ENCODE measurements at places on chromosomes 11 and 22.

DNA sequence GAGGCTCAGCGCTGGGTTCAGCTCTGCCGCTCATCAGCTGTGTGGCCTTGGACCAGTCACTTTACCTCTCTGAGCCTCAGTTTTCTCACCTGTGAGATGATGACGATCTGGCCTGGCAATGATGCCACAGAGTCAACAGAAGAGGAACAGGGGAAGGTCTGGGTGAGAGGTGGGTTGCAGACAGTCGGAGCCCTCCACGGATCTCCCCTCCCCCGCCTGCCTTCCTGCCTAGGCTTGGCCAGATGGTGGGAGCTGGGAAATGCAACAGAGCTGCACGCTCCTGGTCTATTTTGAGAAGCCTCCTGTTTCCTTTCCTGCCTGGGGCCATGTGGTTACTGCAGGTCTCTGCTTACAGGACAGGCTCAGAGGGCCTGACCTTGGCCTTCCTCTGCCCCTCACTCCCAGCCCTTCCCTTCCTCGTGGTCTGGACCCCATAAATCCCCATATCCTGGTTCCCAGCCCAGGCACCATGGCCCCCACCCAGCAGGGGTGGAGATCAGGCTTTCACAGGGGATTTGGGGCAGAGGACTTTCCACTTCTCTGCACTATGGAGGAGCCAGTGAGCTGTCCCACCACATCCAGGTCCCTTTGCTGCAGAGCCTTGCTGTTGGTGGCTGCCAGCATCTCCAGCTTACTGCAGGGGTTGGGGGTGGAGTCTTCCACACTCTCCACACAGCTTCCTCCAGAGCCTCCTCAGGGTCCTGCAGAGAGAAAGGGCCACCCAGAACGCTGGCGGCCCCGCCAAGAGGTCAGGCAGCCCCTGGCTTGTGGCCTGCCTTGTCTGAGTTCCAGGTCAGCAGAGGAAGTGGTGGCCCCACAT, 46.9 kb downstream of the C11orf96 start:
- DNase-seq: no peak

DNA sequence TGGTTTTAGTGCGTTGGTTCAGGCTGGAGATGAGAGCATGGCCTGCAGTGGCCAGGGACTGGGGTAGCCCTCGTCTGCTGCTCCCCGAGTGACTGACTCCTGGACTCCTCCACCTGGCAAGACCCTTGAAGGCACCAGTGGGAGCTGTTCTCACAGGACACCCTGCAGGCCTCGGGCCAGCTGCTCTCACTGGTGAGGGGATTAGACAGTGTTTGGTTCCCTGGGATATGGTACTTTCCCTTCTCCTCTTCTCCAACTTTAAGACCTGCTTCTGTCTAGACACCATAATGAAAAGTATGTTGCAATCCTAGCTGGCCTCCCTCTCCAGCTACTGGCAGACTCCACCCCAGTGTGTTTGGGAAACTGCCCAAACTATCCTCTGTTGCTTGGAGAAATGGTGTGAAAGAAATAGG, 168.8 kb upstream of the CADM1 start:
- no peak for DNase-seq

DNA sequence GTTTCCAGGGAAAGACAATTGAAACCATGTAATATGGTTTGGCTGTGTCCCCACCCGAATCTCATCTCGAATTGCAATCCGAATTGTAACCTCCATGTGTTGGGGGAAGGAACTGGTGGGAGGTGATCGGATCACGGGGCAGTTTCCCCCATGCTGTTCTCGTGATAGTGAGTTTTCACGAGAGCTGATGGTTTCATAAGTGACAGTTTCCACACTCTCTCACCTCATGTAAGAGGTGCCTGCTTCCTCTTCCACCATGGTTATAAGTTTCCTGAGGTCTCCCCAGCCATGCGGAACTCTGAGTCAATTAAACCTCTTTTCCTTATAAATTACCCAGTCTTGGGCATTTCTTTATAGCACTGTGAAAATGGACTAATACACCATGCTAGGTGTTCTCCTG, 148.3 kb upstream of the CADM1 start:
- DNase-seq: no peak

DNA sequence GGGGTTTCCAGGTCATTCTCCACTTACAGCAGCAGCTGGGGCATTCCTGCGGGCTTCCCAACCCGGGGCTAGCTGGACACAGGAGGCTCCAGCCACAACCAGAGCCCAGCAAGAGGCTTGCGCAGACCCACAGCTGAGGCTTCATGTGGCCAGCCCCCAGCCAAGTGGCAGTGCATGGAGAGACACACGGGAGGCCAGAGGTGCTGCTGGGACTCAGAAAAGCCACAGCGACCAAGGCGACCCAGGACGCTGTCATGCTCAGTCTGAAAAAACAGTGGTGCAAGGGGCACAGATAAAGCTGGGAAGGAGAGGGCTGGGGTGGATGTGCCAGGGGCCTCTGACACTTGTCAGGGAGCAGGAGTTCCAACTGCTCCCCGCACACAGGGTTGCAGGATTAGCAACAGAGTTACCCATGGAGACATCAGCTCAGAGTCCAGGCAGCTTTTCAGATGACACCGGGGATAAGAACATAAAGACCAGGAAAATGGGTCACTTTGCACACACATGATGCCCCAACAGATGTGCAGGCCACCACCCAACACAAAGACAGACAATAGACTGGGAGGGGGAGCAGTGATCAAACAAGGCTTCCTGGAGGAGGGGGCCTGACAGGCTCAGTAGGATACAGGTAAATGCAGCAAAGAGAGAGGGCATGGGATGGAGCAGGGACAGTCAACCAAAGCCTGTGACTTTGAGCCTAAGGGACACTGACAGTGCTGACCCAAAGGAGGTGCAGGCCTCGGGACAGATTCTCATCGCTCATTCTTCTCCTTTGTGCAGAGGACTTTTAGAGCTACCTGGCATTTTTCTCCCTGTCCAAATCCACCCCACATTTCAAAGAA, 6.9 kb upstream of the NEAT1 start:
- DNase-seq: no peak

DNA sequence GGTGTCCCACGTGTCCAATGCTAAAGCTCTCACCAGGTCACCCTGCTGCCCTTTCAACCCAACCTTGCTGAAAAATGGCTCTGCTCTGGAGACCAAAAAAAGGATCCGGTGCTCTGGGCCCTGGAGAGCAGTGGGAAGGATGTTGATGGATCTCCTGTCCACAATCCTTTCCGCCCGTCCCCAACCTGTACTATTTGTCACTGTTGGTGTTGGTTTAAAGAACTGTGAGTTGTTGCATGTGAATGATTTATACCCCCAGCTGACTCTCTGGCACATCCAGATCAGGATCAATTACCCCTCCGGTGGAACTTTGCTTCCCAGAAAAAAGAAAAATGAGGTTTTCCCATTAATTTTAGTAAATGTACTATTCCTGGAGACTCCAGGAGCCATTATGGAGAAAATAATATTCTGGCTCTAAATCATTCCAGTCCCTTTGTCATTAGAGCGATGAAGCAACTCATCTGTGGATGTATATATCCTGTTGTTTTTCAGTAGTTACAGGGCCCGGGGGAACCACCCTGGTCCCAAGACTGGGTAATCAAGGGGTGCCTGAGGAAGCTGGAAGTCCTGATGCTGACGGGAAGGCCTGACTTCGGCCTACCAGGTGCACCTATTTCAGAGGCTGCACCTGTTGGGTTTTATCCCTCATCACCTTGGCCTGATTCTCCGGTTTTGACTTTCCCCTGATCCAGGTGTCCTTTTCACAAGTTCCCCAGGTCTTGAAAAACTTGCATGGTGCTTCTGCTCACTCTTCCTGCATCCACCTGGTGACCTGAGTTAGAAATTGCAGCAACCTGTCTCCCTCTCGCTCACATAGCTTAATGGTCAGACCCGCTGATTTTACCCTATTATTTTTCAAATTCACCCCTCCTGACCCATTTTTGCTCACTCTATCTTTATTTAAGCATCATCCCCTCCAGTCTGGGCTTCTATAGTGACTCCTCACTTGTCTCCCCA, 209.2 kb upstream of the SEZ6L start:
- no peak for DNase-seq

GRCh38 chr22:19287076-19287707, 4.3 kb downstream of the CLTCL1 start:
- DNase-seq: no peak

DNA sequence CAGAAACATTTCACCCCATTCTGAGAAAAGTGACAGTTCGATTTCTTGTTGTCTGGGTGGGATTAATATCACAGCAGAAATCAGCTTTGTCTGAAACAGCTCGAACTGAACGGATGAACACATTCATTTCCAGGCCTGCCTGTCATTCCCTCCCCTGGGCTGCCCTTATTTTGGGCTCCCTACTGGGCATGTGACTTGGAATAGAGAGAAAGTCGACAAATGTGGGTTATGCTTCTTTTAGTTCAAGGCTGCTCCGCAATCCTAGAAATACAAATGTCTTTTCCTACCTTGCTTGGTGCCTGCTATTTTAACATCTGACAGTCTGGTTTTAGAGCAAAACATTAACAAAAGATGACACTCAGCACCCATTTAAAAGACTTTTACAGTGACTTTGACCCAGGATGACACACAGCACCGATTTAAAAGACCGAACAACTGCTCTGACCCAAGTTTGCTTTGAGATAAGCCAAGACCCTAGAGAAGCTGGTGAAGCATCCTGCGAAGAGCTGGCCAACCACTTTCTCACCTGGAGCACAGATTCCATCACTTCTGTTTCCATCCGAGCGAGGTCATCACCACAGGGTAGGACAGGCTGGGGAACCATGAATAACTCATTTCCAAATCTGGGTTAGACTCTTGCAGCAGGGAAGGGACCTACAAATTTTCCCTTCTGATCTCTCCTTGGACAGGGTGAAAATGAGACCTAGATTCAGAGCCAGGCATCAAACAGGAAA, 13.1 kb downstream of the CLMP start:
- DNase-seq: no peak

DNA sequence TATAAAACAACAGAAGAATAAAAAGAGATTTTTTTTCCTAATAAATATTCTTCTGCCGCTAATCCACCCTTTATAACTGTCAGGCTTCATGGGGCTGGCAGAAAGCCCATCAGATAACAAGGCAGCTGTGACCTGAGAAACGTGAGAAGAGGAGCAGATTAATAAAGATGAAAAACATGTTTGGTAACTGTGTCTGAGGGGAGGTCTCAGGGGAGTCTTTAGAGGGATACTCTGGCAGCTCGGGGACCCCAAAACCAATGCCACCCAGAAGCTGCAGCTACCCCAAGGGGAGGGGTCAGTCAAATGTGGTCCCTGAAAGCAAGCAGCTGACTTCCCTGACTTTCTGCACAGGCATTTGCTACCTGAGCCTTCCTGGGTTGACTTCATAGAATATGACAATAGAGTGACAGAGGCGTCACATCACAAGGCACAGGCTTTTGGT, 48.4 kb upstream of the POU2AF1 start:
- no peak for DNase-seq

DNA sequence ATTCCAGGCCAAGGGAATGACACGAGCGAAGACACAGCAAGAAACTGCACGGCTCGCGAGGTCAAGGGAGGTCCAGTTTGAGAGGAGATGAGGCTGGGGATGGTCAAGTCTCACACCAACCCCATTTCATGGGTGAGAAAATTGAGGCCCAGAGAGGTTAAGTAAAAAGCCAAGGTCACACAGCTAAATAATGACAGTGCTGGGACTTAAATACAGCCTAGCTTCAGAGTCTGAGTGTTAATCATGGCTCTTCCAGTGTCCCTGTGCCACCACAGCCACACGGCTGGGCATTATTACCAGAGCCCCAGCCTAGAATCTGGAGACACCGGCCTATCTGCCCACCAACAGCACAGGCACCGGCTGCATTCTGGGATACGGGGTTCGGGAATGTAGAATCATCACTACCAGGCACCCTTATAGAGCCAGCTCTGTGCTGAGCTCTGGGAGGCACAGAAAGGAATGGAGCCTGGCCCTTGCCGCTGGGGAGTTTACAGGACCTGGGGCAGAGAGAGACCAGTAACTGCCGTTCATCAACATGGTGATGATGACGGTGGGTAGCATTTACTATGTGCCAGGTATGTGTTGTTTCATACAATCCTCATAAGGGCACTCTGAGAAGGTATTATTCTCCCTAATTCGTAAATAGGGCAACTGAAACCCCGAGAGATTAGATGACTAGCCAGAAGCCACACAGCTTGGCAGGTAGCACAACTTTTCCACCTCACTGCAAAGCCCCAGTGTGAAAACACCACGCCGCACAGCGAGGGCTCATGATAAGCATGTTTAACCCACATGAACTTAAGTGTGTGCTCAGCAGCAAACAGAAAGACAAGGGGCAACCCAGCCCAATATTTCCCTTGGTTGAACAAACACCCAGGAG, 51.8 kb downstream of the CD6 start:
- DNase-seq: no peak

DNA sequence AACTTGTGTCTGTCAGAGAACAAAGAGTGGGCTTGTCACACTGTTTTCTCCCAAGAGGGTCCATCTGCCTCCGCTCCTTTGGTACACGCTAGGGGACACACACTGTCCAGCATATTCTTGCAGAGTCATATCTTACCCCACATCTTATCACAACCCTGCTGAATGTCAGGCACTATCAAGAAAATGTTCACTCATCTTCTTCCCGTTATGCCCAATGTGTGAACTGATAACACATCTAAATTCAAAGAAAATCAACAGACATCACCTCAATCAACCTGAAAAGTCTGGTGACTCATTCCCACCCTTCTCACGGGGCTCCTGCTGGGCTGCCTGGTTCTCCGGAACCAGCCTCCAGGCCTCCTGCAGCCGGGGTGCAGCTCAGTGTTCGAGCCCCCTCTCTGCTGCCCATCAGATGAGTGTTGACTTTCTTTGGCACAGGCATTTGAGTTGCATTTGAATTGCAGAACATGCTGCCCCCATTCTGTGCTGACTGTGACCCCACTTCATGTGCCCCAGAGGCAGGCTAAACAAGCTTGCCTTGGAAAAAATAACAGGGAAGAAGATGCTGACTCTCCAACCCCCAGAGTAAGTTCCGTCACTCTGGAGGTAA, 19.4 kb downstream of the GRAP2 start:
- DNase-seq: no peak

GRCh38 chr11:19756675-19757475, 44.2 kb downstream of the NAV2 start:
- no peak for DNase-seq

DNA sequence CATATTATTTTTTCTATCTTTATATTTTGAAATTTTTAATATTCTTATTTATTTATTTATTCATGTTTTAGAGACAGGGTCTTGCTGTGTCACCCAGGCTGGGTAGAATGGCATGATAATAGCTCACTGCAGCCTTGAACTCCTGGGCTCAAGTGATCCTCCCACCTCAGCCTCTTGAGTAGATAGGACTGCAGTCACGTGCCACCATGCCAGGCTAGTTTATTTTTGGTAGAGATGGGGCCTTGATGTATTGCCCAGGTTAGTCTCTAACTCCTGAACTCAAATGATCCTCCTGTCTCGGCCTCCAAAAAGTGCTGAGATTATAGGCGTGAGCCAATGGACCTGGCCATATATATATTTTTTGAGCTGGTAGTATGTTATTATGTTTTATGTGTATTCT, 2.4 kb upstream of the SPDYC start:
- no peak for DNase-seq

GRCh38 chr11:15579287-15580001, 464.7 kb downstream of the INSC start:
- DNase-seq: no peak

DNA sequence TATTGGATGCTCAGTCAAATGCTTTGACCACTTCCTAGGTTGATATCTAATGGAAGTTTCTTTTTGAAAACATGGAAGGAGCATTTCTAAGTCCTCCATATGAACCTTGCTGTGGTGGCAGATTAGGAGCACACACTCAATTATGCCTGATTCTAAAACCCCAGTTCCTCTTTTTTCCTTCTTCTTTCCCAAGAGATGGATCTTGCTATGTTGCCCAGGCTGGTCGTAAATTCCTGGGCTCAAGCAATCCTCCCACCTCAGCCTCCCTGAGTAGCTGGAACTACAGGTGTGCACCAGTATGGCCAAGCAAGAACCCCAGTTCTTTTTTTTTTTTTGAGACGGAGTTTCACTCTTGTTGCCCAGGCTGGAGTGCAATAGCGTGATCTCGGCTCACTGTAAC, 3.0 kb downstream of the LYVE1 start:
- DNase-seq: no peak

Measured in D721Med (cell line).